ENCODE measurements at places on chromosomes 1 and 21. TPM values are rescaled to one million over a fixed set of nuclear protein-coding genes. Genes with fewer than 3 reads are reported as not detected.

DNA sequence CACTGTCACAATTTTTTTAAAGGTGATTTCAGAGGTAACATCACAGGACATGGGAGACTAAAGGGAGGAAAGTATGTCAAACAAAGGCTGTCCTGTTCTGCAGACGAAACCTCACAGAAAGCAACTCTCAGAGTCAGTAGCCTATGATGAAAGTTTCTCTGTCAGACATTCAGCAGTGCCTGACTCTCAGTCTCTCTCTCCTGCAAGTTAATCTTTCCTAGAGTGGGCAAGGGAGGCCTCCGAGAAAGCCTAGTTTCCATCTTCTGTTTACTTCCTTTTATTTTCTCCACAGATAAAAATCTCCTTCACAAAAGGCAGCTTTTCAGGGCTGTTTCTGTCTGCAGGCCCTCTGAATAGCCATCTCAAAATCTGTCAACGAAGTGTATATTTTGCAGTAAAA is 24.9 kb upstream of the FMO2 start:
- H3K27ac ChIP-seq, result peak overlapping the region; percentile 42
- no peaks in the 10 kb centered on the region for H3K27me3 ChIP-seq
- H3K4me1 ChIP-seq, result peaks cover 14% of the 10 kb centered on the region
- H3K4me3 ChIP-seq, result no peak overlapping the region

DNA sequence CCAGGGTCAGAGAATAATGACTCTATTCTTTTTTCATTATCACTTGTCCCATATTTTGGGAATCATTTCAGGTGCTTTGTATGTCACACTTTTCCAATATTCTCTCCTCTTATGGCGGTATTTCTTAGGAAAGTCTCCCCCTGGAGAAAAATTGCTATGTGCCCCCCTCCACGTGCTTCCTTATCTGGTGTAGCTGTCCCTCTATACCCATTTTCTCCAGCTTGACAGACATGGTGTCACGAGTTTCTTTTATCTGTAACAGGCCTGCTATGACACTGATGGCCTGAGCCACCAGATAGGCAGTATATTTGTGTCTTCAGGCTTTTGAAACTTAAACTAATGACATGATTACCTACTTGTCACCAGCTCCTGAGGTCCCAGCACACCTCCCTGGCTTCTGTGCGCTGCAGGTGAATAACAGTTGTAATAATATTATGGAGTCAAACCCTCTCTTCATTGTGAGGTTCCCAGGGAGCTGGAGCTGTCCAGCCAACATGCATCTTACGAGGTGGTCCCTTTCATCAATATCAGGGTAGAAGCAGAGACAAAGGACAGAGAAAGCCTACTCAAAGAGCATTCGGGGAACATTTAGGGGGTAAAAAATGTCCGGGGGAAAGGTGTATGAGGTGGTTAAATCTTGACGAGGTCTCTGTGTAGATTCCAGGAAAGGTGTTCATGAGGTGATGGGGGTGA is 71.2 kb upstream of the DUSP10 start:
- H3K27me3 ChIP-seq, result no peaks in the 10 kb centered on the region
- no peak overlapping the region for H3K27ac ChIP-seq

The KMO gene
- total RNA-seq, result 3.9 TPM

DNA sequence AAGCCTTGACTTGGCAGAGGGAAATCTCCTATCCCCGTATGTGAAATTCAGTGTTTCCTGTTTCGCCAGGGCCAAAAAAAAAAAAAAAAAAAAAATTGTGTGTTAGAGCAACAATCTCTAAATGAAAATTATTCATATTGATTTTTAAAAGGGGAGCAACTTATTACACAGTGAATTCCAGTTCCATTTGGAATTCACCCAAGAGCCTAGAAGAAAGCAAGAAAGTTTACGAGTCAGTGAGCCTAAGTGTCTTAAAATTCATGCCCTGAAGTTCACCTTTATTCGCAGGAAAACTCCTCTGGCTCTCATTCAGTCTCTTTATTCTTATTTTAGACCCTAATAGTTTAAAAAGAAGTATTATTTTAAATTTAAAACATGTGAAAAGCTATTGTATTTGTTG is 42.1 kb upstream of the HUNK start:
- DNase-seq, result no peak
- no peaks in the 10 kb centered on the region for H3K4me1 ChIP-seq
- H3K4me3 ChIP-seq, result no peak overlapping the region
- no peaks in the 10 kb centered on the region for H3K27me3 ChIP-seq
- H3K36me3 ChIP-seq, result no peaks in the 10 kb centered on the region
- H3K27ac ChIP-seq, result no peak overlapping the region

The CR1 gene
- 43.0 TPM for total RNA-seq

DNA sequence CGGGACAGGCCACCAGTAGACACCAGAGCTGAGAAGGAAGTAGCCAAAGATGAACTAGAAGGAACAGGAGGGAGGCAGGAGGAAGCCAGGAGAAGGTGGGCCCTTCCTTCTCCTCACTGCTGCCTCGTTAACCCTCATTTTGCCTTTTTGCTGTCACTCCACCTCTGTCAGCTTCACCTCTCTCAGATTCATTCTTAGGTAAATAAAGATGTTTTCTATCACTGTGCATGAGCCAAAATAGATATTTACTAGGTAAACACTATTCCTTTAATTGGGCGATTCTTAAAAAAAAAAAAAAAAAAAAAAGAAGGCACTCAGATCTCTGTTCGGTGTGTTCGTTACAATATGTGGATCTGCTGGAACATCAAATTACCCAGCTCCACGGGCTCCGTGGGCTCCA is 112.3 kb downstream of the GLUL start:
- no peaks in the 10 kb centered on the region for H3K4me1 ChIP-seq
- H3K4me3 ChIP-seq, result no peak overlapping the region
- no peaks in the 10 kb centered on the region for H3K36me3 ChIP-seq
- DNase-seq, result no peak
- H3K27ac ChIP-seq, result no peak overlapping the region

- H3K4me1 ChIP-seq, result peaks cover 7% of the 10 kb centered on the region
- no peaks in the 10 kb centered on the region for H3K36me3 ChIP-seq
- DNase-seq, result no peak
- H3K27me3 ChIP-seq, result no peaks in the 10 kb centered on the region
- H3K27ac ChIP-seq, result no peak overlapping the region
Observed at GRCh38 chr1:218556016-218556415, 210.9 kb downstream of the TGFB2 start.

The MYBPH gene
- total RNA-seq, result not detected

The LENEP gene
- not detected for total RNA-seq

The PEF1 gene
- total RNA-seq, result 40.7 TPM

The GFI1 gene
- total RNA-seq, result not detected

The IGSF5 gene
- total RNA-seq, result 4.2 TPM

DNA sequence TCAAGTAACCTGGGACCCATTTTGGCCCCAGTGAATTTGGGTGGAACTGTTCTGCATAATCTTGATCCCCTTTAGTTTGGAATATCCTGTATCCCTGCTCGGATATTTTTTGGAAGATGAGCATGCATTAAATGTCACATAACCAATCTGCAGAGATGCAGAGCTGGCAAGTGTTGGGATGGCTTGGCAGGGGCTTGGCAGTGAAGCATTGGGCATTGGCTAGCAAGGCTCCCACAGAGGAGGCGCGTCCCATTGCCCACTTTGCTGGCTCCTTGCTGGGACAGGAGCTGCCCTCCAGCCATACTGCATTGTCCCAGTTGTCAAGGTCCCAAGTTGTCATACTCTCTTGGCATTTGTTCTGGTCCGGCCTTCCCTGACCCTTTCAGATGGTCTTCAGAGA is 29.9 kb downstream of the LAMC2 start:
- no peak for DNase-seq
- H3K4me3 ChIP-seq, result no peak overlapping the region
- H3K36me3 ChIP-seq, result no peaks in the 10 kb centered on the region
- no peak overlapping the region for H3K27ac ChIP-seq
- H3K4me1 ChIP-seq, result peaks cover 17% of the 10 kb centered on the region
- H3K27me3 ChIP-seq, result no peaks in the 10 kb centered on the region

The HSF2BP gene
- not detected for total RNA-seq

- H3K4me1 ChIP-seq, result peaks cover 9% of the 10 kb centered on the region
- no peak for DNase-seq
- no peaks in the 10 kb centered on the region for H3K27me3 ChIP-seq
- H3K4me3 ChIP-seq, result no peak overlapping the region
Observed at GRCh38 chr1:19157653-19158052, 52.4 kb downstream of the UBR4 start.

- no peak overlapping the region for H3K27ac ChIP-seq
- no peak for DNase-seq
- H3K36me3 ChIP-seq, result no peaks in the 10 kb centered on the region
- no peaks in the 10 kb centered on the region for H3K4me1 ChIP-seq
- H3K27me3 ChIP-seq, result no peaks in the 10 kb centered on the region
Observed at GRCh38 chr1:82578086-82578726, 777.5 kb downstream of the ADGRL2 start.

The DYRK1A gene
- total RNA-seq, result 83.7 TPM

DNA sequence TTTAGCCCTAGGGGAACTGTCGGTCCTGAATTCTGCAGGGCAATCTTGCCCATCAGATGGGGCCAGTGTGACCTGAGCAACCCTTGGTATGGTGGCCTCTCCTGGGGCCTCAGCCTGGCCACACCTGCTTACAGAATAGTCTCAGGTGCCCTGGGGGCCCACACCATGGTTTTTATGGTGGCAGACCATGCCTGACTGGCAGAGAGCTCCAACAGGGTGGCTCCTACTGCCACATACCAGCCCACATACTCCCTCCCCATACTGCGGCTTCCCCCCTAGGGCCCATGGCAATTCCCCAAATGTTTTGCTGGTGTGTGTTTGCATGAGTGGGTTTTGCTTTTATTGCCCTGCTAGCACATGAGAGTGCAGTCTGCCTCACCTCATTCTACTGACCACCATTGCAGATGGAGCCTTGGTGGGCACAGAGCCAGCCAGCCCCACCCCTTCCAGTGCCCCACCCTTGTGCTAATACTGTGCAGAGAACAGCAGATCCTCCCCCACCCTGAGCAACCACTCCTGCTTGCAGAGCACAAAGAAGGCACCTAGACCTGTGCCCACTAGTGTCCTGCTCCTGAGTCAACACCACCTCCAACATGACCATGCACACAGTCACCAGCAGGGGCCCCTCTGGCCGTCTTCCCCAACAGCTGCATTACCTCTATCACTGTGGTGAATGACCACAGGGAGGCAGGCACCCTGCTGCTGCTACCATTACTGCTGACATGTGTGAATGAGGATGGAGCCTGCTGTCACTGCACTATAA is 86.8 kb downstream of the GDAP2 start:
- DNase-seq, result no peak
- no peaks in the 10 kb centered on the region for H3K27me3 ChIP-seq
- no peak overlapping the region for H3K4me3 ChIP-seq
- no peaks in the 10 kb centered on the region for H3K36me3 ChIP-seq
- H3K4me1 ChIP-seq, result no peaks in the 10 kb centered on the region
- H3K27ac ChIP-seq, result no peak overlapping the region

GRCh38 chr1:32758177-32758794 is 55.7 kb upstream of the SYNC start:
- H3K4me1 ChIP-seq, result peaks cover 33% of the 10 kb centered on the region
- no peak for DNase-seq
- H3K4me3 ChIP-seq, result no peak overlapping the region

GRCh38 chr21:45994086-45994661 is 12.6 kb downstream of the COL6A1 start:
- H3K27ac ChIP-seq, result peak overlapping the region; percentile 30
- H3K4me3 ChIP-seq, result no peak overlapping the region
- DNase-seq, result peak; percentile 31
- H3K27me3 ChIP-seq, result no peaks in the 10 kb centered on the region
- peaks cover 97% of the 10 kb centered on the region for H3K36me3 ChIP-seq

- H3K36me3 ChIP-seq, result no peaks in the 10 kb centered on the region
- no peak overlapping the region for H3K4me3 ChIP-seq
- H3K27me3 ChIP-seq, result peaks cover 8% of the 10 kb centered on the region
- peaks cover 12% of the 10 kb centered on the region for H3K4me1 ChIP-seq
- H3K27ac ChIP-seq, result no peak overlapping the region
Observed at GRCh38 chr1:11708554-11709350, 17.2 kb downstream of the DRAXIN start.

DNA sequence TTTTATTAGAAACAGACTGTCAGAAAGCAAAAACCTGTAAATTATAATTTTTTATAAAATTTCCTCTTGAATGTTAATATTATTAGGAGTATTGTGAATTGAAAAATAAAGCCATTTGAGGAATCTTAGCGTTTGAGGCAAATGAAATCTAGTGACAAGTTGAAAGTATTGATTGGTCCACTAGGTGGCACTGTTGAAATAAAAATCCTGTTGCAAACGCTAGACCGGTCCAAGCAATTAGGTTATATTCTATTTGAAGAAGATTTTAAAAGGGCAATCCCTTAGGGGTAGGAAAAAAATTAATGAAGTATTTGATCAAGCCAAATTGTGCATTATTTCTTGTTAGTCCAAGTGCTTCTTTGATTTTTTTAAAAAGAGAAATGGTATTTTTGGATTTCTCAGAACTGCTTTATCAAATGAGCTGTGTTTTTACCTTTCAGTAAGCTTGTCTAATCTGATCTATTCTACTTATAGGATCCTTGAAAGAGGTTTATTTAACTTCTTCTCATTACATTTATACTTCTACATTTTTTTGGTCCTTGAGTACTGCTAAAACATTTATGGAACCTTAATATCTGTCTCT is 57.7 kb downstream of the ATG4C start:
- no peak for DNase-seq
- no peak overlapping the region for H3K27ac ChIP-seq
- no peaks in the 10 kb centered on the region for H3K27me3 ChIP-seq
- H3K36me3 ChIP-seq, result no peaks in the 10 kb centered on the region
- no peaks in the 10 kb centered on the region for H3K4me1 ChIP-seq

The DYNLT4 gene
- 0.94 TPM for total RNA-seq

GRCh38 chr1:218383681-218384080 is 38.5 kb downstream of the TGFB2 start:
- H3K27ac ChIP-seq, result no peak overlapping the region
- no peak overlapping the region for H3K4me3 ChIP-seq
- peaks cover 10% of the 10 kb centered on the region for H3K4me1 ChIP-seq

DNA sequence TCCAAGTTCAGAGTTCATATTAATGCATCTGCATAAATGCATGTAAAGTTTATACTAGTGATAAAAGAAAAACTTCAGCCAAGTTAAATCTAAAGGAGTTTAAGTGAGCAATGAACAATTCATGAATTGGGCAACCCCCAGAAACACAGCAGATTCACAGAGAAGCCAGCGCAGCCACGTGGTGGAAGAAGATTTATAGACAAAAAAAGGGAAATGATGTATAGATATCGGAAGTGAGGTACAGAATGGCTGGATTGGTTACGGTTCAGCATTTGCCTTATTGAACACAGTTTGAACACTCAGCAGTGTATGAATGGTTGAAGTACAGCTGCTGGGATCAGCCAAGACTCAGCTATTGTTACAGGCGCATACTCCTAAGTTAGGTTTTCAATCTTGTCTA is 5.7 kb downstream of the AK5 start:
- H3K4me1 ChIP-seq, result peaks cover 4% of the 10 kb centered on the region
- H3K27me3 ChIP-seq, result peaks cover 32% of the 10 kb centered on the region
- H3K36me3 ChIP-seq, result no peaks in the 10 kb centered on the region
- no peak overlapping the region for H3K4me3 ChIP-seq
- DNase-seq, result no peak
- no peak overlapping the region for H3K27ac ChIP-seq
